Breast epithelium (tissue), 4 donors: ENCODE measurements at places on chromosomes 3 and 15.

GRCh38 chr3:191441687-191442086 is 19.3 kb upstream of the PYDC2 start:
- H3K27me3 ChIP-seq, result no peaks in the 10 kb centered on the region
- DNase-seq, result no peak
- H3K4me3 ChIP-seq, result no peak overlapping the region
- H3K4me1 ChIP-seq, result no peaks in the 10 kb centered on the region
- no peaks in the 10 kb centered on the region for H3K36me3 ChIP-seq
- H3K27ac ChIP-seq, result no peak overlapping the region

- no peak for DNase-seq
- H3K27ac ChIP-seq, result no peak overlapping the region
- no peaks in the 10 kb centered on the region for H3K27me3 ChIP-seq
- H3K4me1 ChIP-seq, result no peaks in the 10 kb centered on the region
- H3K36me3 ChIP-seq, result no peaks in the 10 kb centered on the region
Measured at GRCh38 chr15:62878070-62878469, 164.5 kb upstream of the TPM1 start.

DNA sequence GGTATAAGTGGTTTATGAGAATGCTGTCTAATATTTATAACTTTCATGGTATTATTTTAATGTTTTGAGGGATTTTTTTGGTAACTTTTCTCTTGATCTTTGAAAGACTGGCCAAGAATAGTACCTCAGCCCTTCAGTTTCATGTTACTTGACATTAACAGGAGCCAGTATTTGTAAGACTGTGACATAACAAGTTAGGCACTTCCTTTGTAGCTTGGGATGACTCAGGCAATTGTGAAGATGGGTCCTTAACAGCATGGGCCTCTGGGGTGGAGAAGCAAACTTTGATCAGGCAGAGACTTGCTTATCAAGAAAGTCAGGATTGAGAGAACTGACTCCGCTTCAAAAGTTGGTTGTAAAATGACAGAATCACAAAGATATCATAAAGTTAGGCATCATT is 9.5 kb downstream of the LRRC49 start:
- H3K4me1 ChIP-seq, result no peaks in the 10 kb centered on the region
- no peaks in the 10 kb centered on the region for H3K27me3 ChIP-seq
- no peaks in the 10 kb centered on the region for H3K36me3 ChIP-seq
- H3K4me3 ChIP-seq, result no peak overlapping the region
- no peak overlapping the region for H3K27ac ChIP-seq

DNA sequence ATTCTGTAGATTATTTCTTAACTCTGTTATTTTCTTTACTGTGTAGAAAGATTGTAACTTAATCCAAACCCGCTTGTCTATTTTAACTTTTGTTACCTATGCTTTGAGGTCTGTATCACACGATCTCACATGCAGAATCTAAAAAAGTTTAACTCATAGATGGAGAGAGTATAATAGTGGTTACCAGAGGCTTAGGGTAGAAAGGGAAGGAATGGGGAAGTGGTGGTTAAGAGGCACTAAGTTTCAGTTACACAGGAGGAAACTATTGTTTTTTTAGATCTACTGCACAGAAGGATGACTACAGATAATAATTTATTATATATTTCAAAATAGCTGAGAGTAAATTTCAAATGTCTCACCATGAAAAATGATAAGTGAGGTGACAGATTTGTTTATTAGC is 515.2 kb downstream of the RSL24D1 start:
- no peak for DNase-seq
- no peaks in the 10 kb centered on the region for H3K27me3 ChIP-seq
- H3K36me3 ChIP-seq, result peaks cover 7% of the 10 kb centered on the region
- H3K4me1 ChIP-seq, result no peaks in the 10 kb centered on the region
- no peak overlapping the region for H3K27ac ChIP-seq

- no peak overlapping the region for H3K27ac ChIP-seq
- DNase-seq, result no peak
- H3K36me3 ChIP-seq, result no peaks in the 10 kb centered on the region
Measured at GRCh38 chr15:83818591-83818990, 164.7 kb downstream of the ADAMTSL3 start.

DNA sequence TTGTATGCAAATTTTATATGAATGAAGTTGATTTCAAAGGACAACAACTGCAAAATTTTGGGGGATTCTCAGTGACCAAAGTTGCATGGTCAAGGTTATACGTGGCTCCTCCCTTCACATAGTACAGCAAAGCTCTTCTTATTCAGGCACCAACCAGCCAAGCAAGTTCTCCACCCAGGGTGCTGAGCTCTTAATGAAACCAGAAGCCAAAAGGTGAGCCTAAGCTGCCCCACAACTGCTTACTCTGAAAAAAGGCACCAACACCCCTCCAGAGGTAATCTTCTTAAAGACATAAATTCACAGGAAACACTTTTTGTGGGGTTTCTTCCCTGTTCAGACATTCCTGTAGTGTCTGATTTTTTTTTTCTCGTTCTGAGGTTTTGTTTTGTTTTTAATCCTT is 106.1 kb upstream of the GMNC start:
- no peak overlapping the region for H3K4me3 ChIP-seq
- no peaks in the 10 kb centered on the region for H3K36me3 ChIP-seq
- H3K27me3 ChIP-seq, result no peaks in the 10 kb centered on the region
- H3K27ac ChIP-seq, result no peak overlapping the region
- H3K4me1 ChIP-seq, result no peaks in the 10 kb centered on the region
- no peak for DNase-seq

DNA sequence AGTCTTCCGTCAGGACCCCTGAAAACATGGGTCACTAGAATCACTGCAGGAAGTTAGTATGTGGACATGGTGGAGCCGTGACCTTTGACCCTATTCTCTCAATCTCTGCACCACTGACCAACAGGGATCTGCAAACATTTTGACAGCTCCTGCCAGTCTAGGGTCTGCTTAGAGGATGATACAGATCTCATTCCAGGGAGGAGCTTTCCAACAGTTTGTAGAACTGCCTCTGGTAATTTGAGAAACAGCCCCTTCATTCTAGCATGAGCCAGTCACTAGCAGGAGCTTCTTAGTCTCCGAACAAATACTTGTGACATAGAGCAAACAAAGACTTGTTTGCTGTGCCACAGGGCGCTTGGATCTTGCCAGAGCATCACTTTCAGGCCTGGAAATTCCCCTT is 270.3 kb upstream of the CFAP20DC start:
- no peaks in the 10 kb centered on the region for H3K27me3 ChIP-seq
- no peaks in the 10 kb centered on the region for H3K36me3 ChIP-seq
- H3K27ac ChIP-seq, result no peak overlapping the region
- no peak overlapping the region for H3K4me3 ChIP-seq
- no peaks in the 10 kb centered on the region for H3K4me1 ChIP-seq

DNA sequence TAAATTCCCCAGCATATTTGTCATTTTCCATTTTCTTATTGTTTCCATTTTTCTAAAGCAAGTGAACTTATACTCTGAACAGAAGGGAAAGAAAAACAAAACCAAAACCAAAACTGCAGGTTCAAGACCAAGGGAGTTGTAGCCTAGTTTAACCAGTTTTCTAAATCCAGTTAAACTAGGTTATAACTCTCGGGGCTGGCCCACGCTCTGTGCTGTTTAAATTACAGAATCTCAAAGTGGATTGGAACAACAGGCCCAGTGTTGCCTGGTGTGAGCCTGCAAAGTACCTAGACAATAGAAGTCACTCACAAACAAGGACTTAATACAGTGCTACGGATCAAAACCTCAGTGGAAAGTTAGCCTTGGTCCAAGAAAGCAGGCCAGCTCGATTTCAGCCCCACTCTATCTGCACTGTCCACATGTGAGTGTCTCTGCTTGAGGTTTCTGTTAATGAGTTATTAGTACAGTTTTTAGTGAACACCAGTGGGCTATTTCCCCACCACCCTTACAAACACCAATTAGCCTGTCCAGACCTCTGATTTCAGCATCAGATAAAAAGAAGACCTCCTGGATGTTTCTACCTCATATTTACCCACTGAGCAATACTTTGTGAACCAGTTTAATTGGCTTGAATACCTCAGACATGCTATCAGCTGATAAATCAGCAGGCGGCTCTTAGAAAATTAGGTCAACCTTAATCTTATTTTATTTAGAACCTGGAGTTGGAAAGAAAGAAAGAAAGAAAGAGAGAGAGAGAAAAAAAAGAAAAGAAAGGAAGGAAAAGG is 93.8 kb upstream of the PDZRN3 start:
- no peaks in the 10 kb centered on the region for H3K27me3 ChIP-seq
- H3K36me3 ChIP-seq, result no peaks in the 10 kb centered on the region
- peaks cover 8% of the 10 kb centered on the region for H3K4me1 ChIP-seq
- H3K4me3 ChIP-seq, result peak overlapping the region; percentile 31
- H3K27ac ChIP-seq, result peak overlapping the region; percentile 91

DNA sequence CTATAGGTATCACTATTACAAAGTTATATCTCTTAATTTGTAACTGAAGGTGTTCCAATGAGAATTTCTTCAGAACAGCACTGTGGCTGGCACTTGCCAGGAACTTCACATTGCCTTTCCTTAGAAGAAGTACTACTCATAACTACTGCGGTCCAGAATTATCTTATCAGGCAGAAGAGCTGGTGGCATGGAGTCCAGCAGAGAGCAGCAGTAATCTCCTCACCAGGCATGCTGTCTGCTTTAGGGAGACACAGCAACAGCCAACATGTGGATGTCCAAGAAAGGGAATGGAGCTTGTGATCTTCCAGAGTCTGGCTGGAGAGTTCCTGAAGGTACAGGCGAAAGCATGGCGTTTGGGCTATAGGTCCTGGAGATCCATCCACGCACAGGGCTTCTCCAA is 919.7 kb upstream of the NR2F2 start:
- H3K4me3 ChIP-seq, result no peak overlapping the region
- H3K36me3 ChIP-seq, result no peaks in the 10 kb centered on the region
- no peak for DNase-seq
- H3K27ac ChIP-seq, result no peak overlapping the region
- H3K27me3 ChIP-seq, result no peaks in the 10 kb centered on the region

- no peak overlapping the region for H3K27ac ChIP-seq
- H3K27me3 ChIP-seq, result no peaks in the 10 kb centered on the region
- no peak overlapping the region for H3K4me3 ChIP-seq
- no peak for DNase-seq
- H3K36me3 ChIP-seq, result no peaks in the 10 kb centered on the region
Measured at GRCh38 chr3:101252307-101252706, 68.1 kb downstream of the IMPG2 start.

GRCh38 chr15:67025719-67026609 is 39.4 kb upstream of the SMAD3 start:
- DNase-seq, result no peak
- H3K4me3 ChIP-seq, result no peak overlapping the region
- peak overlapping the region; percentile 54 for H3K27ac ChIP-seq
- peaks cover 16% of the 10 kb centered on the region for H3K4me1 ChIP-seq
- H3K27me3 ChIP-seq, result no peaks in the 10 kb centered on the region
- no peaks in the 10 kb centered on the region for H3K36me3 ChIP-seq

- DNase-seq, result no peak
- no peaks in the 10 kb centered on the region for H3K36me3 ChIP-seq
- no peaks in the 10 kb centered on the region for H3K4me1 ChIP-seq
- no peak overlapping the region for H3K4me3 ChIP-seq
- H3K27ac ChIP-seq, result no peak overlapping the region
Measured at GRCh38 chr3:142115867-142116668, 33.3 kb downstream of the TFDP2 start.

- no peak for DNase-seq
- no peak overlapping the region for H3K4me3 ChIP-seq
- H3K36me3 ChIP-seq, result no peaks in the 10 kb centered on the region
- H3K27ac ChIP-seq, result no peak overlapping the region
Measured at GRCh38 chr3:10469441-10470119, 35.8 kb downstream of the ATP2B2 start.

GRCh38 chr3:190041333-190042041 is 79.2 kb downstream of the P3H2 start:
- H3K27me3 ChIP-seq, result no peaks in the 10 kb centered on the region
- DNase-seq, result no peak
- H3K4me3 ChIP-seq, result no peak overlapping the region
- no peak overlapping the region for H3K27ac ChIP-seq
- no peaks in the 10 kb centered on the region for H3K4me1 ChIP-seq

DNA sequence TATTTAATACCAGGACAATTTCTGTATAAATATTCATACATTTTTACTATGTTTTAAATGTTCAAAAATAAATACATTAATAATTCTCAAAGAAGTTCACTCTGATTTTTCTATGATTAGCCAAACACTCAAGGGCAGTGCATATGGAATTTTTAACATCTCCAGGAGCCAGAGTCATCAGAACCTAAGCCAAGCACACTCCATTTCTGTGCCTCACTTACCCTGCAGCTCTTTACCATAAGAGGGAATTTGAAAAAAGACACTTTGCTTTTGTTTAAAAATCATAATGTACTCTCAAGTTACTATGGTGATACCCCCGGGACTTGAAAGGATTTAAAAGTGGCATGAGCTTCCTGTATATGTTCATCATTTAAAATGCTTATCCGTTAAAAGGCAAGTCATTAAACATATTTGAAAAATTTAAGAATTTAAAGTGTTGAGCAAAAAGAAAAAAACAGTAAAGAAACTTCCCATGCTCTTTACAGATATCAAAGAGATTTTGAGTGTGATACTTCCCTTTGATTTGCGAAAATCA is 747.4 kb upstream of the NECTIN3 start:
- H3K4me1 ChIP-seq, result no peaks in the 10 kb centered on the region
- DNase-seq, result no peak
- no peaks in the 10 kb centered on the region for H3K36me3 ChIP-seq
- H3K27ac ChIP-seq, result no peak overlapping the region
